ENCODE measurements at places on chromosomes 3 and 15.

DNA sequence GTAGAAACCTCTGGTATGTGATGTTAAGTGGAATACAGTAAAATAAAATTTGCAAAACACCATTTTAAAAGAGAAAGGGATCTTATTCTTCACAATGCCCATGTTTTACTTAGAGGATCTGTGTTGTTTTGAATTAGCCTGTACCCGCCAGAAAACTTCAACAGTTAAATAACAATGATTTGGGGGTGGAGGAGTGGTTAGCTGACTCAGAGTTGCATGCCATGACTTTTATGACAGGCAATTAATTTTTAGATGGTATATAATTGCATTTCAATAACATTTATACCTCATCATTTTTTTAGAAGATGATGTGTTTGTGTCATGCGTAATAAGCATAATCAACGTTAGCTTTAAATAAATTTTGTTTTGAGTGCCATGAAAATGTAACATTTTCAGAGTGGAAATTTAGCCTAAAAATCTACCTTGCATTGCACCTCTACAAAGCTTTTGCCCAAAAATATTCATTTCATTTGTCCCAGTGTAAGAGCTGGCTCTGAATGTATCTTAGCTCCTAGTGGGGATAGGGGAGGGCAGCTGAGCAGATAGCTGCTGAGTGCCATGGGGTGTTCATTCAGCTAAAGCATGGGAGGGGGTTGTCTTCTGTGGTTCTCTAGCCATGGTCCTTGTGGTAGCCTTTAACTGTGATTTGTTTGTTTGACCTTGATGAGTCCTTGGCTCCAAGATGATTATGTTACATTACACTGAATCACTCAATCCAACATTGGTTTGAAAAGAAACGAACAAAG, 379.8 kb downstream of the LPP start:
- no peak for DNase-seq

DNA sequence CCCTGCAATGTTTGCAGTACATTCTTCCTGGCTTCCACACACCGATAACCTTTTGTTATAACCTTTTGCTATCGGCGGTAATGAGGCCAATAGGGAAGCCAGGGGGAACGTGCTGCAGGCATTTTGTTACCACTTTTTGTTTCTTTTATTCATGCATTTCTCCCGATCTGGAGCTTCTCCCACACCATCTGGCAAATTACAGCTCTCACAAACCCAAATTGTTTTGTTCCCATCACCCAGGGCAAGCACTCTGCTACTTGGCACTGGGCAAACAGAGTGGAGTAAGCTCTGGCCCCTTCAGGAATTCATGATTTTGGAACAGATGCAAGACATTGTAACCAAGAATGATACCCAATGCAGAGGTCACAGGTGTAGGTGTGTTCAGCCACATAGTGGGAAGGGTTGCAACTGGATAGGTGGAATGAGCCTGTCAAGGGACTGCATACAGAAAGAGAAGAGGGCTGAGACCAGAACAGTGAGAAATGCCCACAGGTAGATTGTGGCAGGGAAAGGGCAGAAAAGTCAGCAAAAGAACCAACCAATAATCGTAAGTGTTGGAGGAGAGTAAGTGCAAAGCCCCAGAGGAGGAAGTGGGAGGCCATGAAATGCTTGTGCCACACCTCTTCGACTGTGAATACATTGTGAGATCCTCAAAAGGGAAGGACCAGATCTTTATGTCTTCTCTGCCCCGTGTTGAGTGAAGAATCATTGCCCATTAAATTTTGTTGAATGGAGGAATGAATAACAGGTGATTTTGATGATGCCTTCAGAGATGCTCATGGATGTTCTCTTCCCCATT, 45.8 kb downstream of the PARP15 start:
- no peak for DNase-seq

- no peak for DNase-seq
These were observed 23.1 kb downstream of the AADAC start for GRCh38 chr3:151837057-151837456.

- DNase-seq: no peak
These were observed 78.1 kb downstream of the AGBL1 start for GRCh38 chr15:86157606-86158293.

Measured in stimulated activated CD4-positive, alpha-beta T cell treated with anti-CD3 and anti-CD28 coated beads, Interleukin-4, amount 100 ng/mL, for 1 hour (primary cell).